ENCODE measurements at places on chromosomes 11 and 22. TPM values are rescaled to one million over a fixed set of nuclear protein-coding genes. Genes with fewer than 3 reads are reported as not detected.
A peak's percentile ranks its signal among the peaks of the same experiment; 100 is the strongest.

DNA sequence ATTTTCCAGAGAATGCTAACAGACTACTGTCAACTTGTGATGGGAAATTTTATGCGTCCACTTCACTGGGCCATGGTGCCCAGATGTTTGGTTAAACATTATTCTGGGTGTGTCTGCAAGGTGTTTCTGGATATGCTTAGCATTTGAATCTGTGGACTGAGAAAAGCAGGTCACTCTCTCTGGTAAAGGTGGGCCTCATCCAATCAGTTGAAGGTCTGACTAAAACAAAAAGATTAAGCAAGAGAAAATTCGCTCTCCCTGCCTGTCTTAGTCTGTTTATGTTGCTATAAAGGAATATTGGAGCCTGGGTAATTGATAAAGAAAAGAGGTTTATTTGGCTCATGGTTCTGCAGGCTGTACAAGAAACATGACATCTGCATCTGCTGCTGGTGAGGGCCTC is 32.1 kb upstream of the CD81 start:
- DNase-seq, result no peak

EIF3F gene
- total RNA-seq, result 233 TPM

DNA sequence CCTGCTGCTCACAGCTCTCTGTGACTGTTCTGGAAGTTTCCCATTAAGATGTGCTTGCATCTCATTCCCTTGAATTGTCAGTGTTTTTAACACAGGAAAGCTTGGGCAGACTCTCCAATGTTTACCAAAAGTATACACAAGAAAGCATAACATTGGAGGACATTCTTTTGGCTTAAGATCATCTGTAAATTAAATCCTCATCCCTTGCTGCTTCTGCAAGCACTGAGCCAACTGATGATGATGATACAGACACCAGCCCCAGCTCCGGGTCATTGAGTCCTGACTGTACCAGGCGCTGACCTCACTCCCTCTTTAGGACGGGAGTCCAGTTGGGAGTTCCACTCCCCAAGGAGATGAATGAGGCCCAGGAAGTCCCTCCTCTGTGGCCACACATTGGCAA is 23.8 kb downstream of the CD82 start:
- DNase-seq, result no peak

DNA sequence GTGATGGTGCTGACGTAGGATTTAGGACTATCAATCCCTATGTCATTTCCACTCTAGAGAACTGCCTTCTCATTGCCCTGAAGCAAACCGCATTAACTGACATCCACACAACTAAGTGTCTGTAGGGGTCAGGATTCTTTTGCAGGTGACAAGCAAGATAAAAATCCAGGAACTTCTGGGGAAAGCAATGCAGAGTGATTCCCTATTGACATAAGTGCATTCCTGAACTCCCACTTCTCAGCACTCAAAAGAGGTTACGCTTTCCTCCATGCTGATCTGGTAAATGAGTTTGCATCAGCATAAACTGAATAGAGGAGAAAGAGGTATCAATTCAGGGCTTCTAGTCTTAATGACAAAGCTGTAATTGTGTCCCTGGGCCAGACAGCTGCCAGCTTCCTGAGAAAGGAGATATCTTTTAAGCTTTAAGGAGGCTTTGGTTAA is 224.6 kb upstream of the ISX start:
- DNase-seq, result no peak

PRAME gene
- not detected for total RNA-seq

CHEK2 gene
- 36.7 TPM for total RNA-seq

- DNase-seq, result no peak
Measured at GRCh38 chr11:83909579-83910534, 623.7 kb upstream of the CCDC90B start.

DNA sequence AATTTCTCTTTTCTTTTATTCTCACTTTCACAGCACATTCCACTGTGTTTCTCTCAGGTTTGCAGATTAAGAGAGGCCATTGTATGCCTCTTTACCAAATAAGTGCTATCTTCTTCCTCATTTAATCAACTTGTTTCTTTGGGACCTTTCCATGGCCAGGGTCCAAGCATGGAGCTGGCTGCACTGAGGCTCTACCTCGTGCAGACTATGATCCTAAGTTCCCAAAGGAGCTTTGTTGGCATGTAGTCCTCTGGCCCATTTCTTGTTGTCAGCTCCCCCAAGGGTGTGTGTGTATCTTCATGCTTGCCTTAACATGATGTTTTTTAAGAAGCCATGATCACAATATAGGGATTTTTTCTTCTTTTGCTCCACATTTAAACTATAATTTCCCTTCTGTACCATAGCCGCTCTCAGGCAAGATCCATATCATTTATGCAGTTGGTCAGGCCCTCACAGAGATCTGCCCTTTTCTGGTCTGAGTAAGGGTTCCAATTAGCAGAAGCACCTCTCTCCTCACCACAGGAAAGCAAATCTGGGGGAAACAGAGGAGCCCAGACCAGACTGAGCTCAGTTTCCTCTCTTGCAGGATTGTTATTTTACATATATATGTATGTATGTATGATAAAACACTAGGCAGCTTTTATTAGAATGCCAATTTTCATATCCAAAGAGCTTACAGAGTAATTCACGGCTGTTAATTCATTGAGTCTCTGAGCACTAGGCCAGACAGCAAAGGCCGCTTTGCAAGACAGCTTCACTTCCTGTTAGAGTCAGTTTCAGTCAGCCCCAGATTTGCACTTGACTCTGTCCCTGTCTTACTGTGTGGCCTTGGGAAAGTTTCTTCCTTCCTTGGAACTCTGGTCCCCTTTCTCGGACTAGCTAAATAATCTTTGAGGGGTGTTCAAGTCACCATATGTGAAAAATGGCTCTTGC is 34.3 kb downstream of the CYB5R2 start:
- DNase-seq, result no peak

GRCh38 chr11:59822989-59823566 is 12.5 kb upstream of the MRPL16 start:
- no peak for DNase-seq

TREH gene
- not detected for total RNA-seq

- no peak for DNase-seq
Measured at GRCh38 chr22:43213051-43213450, 26.1 kb upstream of the TTLL12 start.

OR52A5 gene
- total RNA-seq, result not detected

- no peak for DNase-seq
Measured at GRCh38 chr22:43326331-43327156, 16.6 kb downstream of the SCUBE1 start.

GRCh38 chr11:8728563-8728962 is 46.0 kb downstream of the RPL27A start:
- DNase-seq, result no peak

- DNase-seq, result no peak
Measured at GRCh38 chr11:83725269-83725560, 439.0 kb upstream of the CCDC90B start.

GRCh38 chr11:1000357-1001278 is 35.9 kb downstream of the MUC6 start:
- no peak for DNase-seq

ACR gene
- total RNA-seq, result not detected

DNA sequence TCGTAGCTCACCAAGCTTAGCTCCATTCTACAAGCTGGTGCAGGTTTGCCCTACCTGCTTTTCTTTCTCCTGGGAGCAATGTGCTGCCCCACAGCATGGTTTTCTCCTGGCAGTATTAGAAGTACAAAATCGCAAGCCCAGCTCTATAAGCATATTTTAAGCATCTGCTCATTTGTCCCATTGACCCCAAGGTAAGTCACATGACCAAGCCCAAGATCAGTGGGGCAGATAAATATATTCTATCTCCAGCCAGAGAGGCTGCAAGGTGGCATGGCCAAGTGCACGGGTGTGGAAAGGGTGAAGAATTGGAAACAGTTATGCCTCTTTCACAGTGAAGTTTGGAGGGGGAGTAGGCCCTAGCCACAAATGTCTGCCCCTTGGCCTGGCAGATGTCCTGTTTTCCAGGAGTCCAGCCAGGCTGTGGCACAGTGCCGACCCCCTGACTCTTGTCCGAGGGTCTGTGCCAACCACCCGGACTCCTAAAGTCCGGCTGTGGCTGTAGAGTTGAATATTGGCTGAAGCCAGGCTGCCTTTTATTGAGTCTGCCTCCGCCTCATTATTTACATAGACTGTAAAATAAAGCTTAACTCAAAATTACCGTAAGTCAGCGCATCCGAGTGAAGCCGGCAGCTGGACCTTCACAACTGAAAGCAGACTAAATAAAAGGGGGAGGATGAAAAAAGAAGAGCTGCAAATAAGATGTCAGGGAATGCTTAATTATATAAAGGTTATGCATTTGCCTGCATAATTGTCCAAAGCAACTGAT is 165.7 kb downstream of the COMMD9 start:
- DNase-seq, result no peak

DNA sequence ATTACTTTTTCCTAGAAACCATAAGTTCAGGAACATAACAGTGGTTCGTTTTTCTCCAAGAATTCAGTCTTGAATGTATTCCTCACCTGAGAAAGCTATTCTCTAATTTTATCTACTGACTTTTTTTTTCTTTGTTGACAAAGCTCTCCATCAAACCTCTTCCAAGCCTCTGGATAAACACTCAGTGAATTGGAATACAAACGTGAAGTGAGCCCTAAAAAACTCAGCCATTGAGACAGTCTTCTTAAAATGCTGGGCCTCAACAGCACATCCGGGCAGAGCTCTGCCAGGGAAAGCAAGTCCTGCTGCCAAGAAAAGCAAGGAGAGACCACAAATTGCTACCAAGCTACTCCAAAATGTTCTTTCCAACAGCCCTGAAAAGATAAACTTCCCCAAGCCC is 7.7 kb upstream of the SLC1A2 start:
- DNase-seq, result no peak

GRCh38 chr11:134749040-134749839 is 337.2 kb upstream of the B3GAT1 start:
- DNase-seq, result no peak

GGT5 gene
- not detected for total RNA-seq

DNA sequence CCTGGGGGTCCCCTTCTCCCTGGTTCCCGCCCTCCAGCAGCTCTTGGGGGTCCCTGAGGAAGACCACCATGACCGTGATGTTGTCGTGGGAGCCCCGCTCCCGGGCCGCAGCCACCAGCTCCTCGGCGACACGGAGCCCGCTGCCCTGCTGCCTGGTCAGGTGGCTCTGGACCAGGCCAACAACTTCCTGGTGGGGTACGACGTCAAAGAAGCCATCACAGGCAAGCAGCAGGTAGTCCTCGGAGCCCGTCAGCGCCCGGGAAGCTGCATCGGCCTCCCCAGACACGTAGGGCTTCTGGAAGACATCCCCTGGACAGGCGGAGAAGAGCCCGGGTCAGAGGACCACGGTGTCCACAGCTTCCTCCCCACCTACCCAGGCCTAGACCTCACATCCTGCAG is 29.5 kb downstream of the PPM1F start:
- no peak for DNase-seq

DNA sequence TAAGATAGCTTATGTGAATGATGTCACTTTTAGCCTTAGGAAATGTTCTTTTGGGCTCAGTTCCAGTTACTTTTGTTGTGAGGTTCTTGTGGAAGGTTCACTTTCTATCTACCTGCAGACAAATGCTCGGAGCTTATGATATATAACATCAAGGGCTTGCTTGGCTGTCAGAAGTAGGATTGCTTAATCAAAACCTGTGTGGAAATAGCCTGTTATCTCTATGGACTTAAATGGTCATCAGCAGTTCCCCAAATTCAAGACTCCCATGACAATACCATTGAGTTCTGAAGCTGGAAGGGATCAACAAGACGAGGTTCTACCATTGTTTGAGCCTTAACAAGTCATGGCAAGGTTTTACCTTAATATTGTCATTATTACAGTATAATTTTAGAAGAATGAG is 43.8 kb downstream of the FLI1 start:
- DNase-seq, result no peak

DNA sequence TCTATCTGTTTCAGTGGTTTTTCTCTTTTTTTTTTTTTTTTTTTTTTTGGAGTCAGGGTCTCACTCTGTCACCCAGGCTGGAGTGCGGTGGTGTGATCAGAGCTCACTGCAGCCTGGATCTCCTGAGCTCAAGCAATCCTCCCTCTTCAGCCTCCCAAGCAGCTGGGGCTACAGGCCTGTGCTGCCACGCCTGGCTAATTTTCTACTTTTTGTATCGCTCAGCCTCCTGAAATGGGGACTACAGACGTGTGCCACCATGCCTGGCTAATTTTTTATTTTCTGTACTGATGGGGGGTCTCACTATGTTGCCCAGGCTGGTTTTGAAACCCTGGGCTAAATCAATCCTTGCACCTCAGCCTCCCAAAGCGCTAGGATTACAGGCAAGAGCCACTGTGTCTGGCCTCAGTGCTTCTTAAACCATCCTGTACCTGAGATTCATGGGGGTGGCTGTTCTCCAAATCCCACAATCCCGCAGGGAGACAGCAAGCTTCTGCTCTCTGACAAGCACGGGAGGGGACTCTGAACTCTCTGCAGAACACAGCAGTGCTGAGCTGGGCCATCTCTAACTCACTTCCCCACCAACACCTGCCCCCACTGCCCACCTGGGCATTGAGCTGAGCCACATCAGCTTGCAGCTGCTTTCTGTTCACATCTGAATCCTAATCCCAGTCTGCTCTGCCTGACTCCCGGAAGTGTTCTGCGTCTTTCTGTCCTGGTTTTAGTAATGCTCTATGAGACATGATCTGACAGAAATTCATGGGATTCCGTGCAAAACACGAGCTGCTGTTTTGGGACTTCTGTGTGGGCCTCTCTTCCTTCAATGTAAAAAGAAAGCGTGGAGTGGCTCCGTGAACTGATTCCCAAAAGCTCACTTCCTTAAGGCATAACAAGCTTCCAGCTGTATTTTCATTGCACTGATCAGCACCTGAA is 400.0 kb downstream of the LARGE1 start:
- no peak for DNase-seq

CD3E gene
- total RNA-seq, result 607 TPM

ART1 gene
- total RNA-seq, result not detected

DNA sequence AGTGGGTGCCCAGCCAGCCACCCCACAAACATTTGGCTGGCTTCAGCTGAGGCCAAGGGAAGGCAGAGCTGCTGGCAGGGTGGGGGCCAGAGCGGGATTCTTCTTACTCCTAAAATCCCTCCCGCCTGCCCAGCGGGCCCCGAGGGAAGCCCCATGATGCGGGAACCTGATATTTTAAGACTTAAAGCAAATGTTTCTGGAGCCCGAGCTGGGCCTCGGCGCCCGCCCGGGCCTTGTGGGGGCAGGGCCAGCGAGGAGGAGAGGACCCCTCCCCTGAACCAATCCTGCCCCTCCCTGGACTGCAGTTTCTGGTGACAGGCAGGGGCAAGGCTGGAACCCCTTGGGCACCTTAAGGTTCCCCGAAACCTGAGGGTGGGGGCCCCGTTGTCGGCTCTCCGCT is 17.2 kb downstream of the GP1BB start:
- DNase-seq, result no peak

- DNase-seq, result no peak
Measured at GRCh38 chr11:13115380-13115675, 106.2 kb downstream of the RASSF10 start.

GRCh38 chr11:10303558-10304363 is 1.1 kb upstream of the ADM start:
- DNase-seq, result peak; percentile 48

Data from activated naive CD8-positive, alpha-beta T cell treated with anti-CD3 and anti-CD28 coated beads, Interleukin-2, amount 10 ng/mL, durations not matched to agents 7 days and 5 days (primary cell).